ENCODE measurements at places on chromosomes 5 and 9.
A peak's percentile ranks its signal among the peaks of the same experiment; 100 is the strongest.

DNA sequence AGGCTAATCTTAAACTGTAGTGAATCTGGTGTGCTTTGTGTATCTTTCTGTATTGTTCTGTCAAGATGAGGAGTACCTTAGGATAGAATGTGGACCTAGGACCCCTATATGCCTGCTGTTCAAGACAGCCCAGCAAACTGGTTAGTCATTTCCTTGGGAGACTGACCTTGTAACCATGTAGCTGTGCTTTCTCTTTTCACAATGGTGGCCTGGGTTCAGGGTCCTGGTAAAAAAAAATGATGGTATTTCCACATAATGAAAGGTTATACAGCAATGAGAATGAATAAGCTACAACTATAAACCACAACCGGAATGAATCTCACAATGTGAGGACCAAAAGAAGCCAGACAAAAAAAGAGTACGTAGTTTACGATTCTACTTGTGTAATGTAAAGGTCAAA, 36.4 kb upstream of the F2RL1 start:
- no peak for DNase-seq

DNA sequence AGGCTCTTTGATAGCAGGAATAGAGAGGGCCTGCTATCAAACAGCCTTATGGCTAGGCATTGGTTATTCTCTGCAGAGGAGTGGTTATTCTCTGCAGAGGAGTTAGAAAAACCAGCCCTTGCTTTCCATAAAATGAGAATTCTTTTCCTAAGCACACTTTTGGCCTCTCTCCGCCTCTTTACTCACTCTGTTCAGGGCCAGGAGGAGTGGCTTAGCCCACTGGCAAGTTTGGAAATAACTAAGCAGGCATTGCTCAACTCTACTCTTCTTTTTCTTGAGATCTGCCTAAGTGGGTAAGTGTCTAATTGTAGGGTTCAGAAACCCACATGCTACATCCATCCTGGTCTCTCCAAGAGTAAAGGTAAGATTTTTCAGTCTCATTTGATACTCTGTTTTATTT, 341.7 kb downstream of the KIAA0825 start:
- no peak for DNase-seq

DNA sequence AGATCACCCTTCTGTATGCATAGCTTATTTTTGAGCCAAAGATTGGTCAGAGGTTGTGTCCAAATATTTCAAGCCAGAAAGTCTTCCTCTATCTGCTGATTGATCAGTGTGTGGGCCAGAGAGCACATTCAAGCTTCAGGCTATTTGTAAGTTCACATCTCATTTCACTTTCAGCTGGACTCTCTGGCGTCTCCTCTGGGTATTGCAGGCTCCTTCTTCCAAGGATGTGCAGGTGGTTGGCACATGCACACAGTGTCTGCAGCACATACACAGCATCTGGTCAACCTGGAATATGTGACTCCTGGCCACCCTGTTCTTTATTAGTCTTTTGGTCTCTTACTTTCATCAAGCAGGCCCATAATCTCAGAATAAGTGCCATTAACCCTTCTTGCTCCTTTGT, 516.1 kb downstream of the ANXA1 start:
- DNase-seq: no peak

DNA sequence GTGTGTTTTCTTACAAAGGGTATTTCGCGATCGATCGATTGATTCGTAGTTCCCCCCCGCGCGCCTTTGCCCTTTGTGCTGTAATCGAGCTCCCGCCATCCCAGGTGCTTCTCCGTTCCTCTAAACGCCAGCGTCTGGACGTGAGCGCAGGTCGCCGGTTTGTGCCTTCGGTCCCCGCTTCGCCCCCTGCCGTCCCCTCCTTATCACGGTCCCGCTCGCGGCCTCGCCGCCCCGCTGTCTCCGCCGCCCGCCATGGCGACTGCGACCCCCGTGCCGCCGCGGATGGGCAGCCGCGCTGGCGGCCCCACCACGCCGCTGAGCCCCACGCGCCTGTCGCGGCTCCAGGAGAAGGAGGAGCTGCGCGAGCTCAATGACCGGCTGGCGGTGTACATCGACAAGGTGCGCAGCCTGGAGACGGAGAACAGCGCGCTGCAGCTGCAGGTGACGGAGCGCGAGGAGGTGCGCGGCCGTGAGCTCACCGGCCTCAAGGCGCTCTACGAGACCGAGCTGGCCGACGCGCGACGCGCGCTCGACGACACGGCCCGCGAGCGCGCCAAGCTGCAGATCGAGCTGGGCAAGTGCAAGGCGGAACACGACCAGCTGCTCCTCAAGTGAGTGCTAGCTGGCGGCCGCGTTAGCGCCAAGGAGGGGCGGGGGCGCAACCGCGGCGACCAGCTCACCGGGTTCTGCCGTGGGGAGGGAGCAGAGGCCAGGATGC, 480 bp downstream of the LMNB1 start:
- DNase-seq: peak; percentile 71

GRCh38 chr9:120609636-120610035, 29.7 kb upstream of the CDK5RAP2 start:
- DNase-seq: no peak

DNA sequence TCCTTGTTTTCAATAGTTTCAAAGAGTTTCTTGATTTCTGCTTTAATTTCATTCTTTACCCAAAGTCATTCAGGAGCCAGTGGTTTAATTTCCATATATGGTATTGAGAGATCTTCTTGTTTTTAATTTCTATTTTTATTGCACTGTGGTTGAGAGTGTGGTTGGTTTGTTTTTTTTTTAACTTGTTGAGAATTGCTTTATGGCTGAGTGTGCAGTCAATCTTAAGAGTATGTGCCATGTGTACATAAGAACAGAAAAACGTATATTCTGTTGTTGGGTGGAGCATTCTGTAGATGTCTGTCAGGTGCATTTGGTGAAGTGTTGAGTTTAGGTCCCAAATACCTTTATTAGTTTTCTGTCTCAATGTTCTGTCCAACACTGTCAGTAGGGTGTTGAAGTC, 26.7 kb upstream of the IPPK start:
- DNase-seq: no peak

- DNase-seq: no peak
Measured at GRCh38 chr9:72925126-72925789, 27.6 kb downstream of the ALDH1A1 start.

GRCh38 chr9:121226175-121226574, 24.5 kb upstream of the RAB14 start:
- DNase-seq: no peak

DNA sequence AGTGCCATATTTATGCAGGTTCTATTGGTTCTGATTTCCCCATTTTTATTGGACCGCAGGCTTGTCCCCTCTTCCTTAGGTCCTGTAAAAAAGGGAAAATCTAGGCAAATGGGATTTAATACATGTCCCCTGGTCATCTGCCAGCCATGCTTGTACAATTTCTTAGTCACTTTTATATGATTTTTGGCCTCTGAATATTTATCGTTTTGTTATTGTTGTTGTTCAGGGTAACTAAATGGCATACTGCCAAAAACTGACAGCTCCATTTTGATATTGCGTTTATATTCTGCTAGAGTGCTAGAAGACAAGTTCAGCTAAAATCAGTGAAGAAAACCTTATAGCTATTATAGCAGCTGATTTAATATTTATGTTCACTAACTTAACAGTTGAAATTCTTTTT, 770.2 kb upstream of the FAM174A start:
- no peak for DNase-seq

- no peak for DNase-seq
Measured at GRCh38 chr5:9722601-9723180, 92.5 kb upstream of the TAS2R1 start.

DNA sequence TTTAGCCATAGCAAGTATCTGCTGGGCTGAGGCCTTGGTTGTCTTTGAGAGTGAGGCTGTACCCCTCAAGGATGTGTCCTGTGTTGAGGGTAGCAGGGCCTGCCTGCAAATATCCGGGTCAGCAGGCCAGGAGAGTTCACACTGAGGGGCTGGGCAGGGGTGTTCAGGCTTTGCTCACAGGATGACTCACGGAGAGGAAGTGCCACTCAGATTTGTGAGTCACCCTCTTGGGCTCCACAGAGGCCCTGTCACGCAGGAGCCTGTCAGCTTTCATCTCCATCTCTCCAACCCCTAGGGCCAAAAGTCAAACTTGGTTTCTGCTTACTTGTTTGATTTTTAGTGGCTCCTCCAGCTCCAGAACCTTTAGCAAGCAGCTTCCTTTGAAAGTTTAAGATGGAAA, 211.5 kb downstream of the SEC61B start:
- DNase-seq: peak; percentile 16

DNA sequence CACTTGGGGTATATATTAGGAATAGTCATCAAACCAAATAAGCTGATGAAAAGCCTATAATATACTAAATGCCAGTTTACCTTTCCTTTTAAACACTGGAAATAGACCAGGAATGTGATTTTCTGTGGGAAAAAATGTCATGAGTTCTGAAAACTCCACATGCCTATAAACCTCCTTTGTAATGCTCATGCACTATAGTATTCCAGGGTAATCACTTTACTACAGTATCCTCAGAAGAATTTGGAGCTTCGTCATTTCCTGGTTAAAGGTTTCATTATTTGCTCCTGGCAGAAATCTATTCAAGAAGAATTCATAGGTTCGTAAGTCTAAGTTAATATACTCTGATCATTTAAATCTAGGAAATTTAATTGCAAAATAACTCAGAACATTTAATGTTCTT, 1076.7 kb upstream of the DMAC1 start:
- DNase-seq: no peak

DNA sequence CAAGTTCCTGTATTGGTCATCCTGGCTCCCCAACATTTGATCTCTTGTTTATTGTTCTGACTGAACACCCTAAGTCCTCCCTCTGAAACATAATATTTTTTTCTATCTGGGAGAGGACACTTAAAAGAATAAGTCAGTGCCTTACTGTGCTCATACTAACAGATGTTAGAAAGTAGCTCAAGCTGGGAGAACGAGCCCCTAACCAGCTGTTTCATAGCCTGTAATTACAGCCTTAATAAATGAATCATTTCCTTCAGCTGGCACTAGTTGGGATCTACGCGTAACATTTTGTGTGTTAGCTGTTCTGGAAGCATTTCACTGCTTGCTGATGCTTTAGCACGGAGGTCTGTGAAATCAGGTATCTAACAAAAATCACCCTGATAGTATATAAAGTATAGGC, 345.9 kb upstream of the RIOK2 start:
- no peak for DNase-seq

DNA sequence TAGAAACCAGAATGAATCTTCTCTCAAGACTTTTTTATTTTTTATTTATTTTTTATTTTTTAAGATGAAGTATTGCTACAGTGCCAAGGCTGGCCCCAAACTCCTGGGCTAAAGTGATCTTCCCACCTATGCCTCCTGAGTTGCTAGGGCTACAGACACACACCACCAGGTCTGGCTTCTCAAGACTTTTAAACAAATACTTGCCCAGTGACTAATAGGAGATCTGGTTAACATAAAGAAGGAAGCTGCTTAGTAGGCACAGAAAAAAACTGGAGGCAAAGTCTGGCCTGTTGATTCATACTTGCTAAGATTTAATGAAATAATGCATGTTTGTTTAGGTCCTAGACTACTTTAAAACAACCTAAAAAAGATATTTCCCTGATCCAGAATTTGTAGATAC, 43.8 kb downstream of the SLC38A9 start:
- DNase-seq: peak; percentile 56

DNA sequence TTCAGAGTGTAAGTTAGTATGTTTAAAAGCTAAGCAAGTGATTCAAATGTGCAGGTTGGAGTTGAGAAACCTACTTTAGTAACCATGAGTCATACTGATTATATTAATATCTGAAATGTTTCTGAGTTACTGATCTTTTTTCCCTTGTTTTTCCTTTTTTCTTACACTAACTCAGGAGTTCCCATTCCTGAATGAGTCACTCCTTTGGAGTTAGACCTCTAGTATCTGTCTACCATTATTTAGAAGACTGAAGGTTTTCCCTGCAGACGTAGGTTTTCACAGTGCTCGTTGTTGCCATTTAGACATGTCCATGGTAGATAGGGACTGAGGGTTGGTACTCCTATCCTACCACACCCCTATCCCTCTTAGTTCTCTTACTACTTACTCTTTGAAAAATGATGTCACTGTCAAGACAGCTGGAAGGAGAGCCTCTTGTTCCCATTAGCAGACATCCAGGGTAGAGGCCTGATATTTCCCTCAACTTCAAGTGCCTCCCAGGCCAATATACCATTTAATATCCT, 20.2 kb downstream of the OCLN start:
- peak; percentile 37 for DNase-seq

DNA sequence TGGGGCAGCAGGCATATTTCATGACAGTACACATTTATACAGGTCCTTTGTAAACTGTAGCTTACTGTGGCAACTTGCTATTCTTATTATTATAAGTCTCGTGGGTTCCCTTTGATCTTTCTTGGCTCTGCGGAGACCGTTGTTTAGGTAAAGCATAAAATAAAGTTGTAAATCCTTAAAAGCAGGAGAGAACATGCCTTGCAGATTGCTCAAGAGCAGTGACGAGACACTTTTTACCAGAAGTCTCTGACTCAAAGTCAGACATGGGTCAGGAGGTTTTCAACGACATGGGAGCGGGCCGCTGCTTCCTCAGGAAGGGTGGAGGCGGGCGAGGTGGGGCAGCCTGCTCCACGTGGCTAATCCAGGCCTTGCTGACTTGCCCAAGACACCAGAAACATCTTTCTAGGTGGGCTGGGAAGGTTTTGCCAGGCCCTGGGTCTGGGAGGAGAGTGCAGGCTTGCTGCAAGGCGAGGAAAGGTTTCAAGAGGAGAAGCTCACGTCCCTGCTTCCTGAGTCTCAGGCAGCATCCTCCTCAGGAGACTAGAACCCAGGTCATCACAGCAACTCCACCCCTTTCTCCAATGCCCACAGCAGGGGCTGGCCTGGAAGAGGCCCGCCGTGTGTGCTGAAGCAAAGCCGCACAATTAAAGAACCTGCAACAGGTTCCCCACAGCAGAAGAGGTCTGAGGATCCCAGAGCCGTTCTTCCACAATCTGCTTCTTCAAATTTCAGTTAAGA, 6.5 kb downstream of the TBC1D2 start:
- DNase-seq: peak; percentile 94

GRCh38 chr9:77832639-77833038, 184.5 kb upstream of the GNA14 start:
- DNase-seq: no peak

GRCh38 chr5:23703940-23704855, 196.8 kb downstream of the PRDM9 start:
- DNase-seq: no peak

DNA sequence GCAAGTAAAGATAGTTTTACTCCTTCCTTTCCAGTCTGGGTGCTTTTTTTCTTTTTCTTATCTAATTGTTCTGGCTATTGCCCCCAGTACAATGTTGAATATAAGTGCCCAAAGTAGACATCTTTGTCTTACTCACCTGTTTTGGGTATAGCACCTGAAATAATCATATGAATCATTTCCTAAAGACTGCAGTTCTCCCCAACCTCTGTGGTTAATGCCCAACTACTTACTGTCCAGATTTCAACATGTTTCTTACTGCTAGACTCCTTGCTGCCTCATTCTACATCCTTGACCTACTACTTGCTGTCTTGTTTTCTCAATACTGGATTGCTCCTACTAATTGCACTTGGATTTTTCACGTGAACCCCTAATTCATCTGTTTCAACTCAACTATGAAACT, 8.8 kb upstream of the HSDL2 start:
- no peak for DNase-seq

GRCh38 chr5:173538654-173539053, 77.8 kb downstream of the BOD1 start:
- no peak for DNase-seq

GRCh38 chr5:130642461-130642860, 522.6 kb downstream of the HINT1 start:
- no peak for DNase-seq

Data from Caki2 (cell line).